ENCODE measurements at places on chromosomes 12 and 14. TPM values are rescaled to one million over a fixed set of nuclear protein-coding genes. Genes with fewer than 3 reads are reported as not detected.

The GLTP gene
- 80.7 TPM for polyA plus RNA-seq

The TNFRSF1A gene
- 38.5 TPM for polyA plus RNA-seq

The GZMB gene
- polyA plus RNA-seq: 4.0 TPM

The CCNB1IP1 gene
- polyA plus RNA-seq: 52.7 TPM

The DLGAP5 gene
- 2.0 TPM for polyA plus RNA-seq

The TGM1 gene
- polyA plus RNA-seq: 5.3 TPM

The FIGNL2 gene
- polyA plus RNA-seq: not detected

The NTS gene
- not detected for polyA plus RNA-seq

The VRTN gene
- polyA plus RNA-seq: not detected

The ACVRL1 gene
- polyA plus RNA-seq: 11.0 TPM

The SLC35F4 gene
- 0.19 TPM for polyA plus RNA-seq

The DRAM1 gene
- 16.3 TPM for polyA plus RNA-seq
